ENCODE measurements at places on chromosomes 16 and 17.

DNA sequence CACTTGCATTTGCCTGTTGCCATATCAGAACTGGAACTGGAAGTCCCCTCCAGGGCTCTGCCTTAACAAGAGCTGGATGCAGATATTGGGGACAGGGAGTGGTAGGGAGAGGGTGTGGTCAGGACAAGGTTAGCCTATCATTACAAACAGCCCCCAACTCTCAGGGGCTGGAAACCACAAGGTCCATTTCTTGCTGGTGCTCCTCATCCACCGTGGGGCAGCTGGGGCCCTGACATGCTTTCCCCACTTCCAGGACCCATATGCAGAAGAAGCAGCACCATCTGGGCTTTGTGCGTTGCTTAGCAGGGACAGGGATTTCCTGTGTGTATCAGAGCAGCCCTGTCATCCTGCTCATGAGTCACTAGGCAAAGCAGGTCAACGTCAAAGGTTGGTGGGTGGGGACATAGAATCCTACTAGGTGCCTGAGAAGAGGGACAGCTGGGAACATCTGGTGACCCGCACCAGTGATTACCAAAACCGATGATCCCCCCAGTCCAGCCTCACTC lies 26.9 kb downstream of the RGS9 start:
- peak; percentile 62 for DNase-seq

DNA sequence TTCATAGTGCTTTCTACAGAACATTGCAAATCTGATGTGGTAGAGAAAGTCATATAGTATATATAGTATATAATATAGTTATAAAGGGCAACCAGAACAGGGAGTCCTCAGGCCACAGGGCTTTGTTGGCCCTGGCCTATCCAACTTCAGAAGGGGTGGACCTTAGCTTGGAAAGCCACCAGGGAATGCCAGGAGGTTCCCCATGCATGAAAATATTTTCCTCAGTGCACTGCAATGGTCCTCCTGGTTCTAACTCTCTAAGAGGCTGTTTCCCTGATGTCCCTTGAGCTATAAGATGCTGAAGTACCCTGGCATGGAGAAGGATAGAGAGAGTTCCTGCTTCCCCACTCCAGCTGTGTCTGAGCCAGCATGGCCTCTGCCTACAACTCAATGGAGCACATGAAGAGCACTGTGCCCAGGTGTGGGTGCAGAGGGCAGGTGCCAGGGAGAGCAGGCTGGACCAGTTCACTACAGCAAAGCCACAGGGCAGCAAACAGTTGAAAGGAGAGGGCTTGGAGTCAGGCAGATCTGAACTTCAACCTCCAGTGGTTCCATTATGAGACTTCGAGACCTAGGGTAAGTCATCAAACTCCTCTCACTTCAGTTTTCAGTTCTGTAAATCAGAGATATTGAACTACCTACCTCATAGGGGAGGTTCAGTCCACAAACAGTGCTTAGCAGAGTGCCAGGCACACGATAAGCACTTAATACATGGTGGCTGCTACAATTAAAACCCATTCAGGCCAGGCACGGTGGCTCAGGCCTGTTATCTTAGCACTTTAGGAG lies 183.1 kb downstream of the SALL1 start:
- DNase-seq = no peak

DNA sequence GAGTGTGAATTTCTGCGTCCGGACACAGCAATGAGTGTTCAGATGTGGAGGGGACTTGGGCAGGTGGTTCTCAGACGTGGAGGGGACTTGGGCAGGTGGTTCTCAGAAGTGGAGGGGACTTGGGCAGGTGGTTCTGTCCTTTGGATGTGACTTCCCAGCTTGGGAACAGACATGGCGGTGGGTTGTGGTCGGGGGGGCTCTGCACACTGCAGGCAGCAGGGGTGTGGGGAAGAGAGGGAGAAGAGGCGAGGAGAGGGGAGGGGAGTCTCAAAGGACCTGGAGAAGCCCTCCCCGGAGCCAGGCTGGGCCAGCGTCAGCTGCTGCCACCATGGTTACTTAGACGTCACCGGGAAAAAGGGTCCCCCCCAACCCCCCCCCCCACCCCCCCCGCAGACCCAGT lies 9.8 kb downstream of the SOX8 start:
- DNase-seq = no peak

DNA sequence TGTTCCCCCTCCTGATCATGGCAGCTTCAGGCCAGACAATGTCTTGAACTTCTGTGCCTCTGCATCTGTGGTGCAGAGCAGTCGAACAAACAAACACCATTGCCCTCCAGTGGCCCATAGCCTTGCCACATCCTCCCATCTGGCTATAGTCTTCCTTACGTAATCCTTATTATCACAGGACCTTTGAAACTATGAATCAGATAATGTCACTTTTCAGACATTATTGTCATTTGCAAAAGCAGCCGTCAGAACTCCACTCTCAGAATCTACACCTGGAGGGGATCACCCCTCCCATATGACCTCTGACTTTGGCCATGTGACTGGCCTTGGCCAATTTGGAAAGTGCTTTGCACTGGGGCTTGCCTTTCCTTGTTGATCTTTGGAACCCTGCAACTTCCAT lies 387.3 kb downstream of the MAF start:
- DNase-seq = no peak

DNA sequence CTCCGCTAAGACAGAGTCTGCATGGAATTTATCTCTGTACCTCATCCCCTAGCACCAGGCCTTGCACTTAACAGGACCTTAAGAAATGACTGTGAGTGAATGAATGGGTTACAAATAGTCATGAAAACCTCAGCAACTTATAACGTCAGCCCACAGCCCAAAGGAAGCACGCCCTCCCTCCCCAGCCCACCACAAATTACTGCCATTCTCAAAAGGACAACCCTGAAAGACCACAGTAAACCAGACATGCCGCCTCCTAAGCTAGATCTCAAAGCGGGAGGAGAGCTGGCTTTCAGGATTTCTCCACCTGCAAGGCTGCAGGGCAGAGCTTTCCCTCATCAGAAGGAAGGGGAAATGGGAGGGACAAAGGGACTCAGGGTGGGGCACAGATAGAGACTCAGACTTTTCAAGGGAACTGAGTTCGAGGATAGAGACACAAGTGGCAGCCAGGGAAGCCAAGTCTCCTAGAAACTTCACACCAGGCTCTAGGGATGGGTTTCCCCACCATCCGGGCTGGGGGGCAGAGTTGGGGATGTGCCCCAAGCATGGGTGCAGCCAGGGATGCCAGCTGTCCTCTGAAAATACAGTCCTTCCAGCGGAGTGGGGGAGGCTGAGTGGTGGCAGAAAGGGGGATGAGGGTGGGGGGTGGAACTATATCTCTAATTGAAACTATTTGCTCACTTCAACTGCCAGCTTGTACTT lies 56.7 kb downstream of the PLXDC1 start:
- DNase-seq = peak; percentile 45

GRCh38 chr16:67939507-67940445 lies 3.1 kb upstream of the PSMB10 start:
- peak; percentile 69 for DNase-seq

- DNase-seq = no peak
These were observed 23.1 kb downstream of the NTAN1 start for GRCh38 chr16:15032547-15033308.

DNA sequence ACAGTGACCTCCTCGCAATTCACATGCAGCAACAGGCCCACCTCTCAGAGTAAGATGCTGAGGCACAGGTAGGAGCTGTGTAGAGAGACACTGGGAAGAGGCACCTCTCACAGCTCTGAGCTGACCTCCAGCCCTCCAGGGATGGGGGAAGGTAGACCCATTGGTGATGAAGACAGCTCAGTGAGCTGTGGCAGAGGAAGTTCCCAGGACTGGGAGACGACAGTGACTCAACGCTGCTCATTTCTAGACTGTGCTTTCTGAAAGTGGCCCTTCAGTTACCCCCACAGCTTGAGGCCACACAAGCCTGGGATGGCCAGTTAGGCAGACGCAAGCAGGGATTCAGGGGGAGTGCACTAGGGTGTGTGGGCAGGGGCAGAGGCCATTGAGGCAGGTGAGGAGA lies 2073.2 kb downstream of the TP53TG3F start:
- no peak for DNase-seq

DNA sequence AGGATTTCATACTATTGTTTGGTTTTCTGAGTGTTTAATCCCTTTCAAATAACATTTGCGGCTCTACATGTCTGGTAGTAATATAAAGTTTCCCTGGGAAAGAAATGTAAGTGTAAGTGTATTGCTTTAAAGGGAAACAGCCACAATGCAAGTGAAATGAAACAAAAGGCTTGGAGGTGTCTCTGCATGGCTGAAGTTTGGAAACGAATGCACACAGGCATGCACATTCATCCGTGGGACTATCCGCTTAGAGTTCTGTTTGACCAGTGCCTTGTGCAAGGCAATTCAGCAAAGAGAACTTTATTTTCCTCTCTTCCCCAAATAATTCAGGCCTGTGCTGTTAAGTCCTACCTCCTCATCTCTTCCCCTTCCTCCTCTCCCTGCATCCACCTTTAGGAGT lies 56.1 kb upstream of the MRTFB start:
- no peak for DNase-seq

DNA sequence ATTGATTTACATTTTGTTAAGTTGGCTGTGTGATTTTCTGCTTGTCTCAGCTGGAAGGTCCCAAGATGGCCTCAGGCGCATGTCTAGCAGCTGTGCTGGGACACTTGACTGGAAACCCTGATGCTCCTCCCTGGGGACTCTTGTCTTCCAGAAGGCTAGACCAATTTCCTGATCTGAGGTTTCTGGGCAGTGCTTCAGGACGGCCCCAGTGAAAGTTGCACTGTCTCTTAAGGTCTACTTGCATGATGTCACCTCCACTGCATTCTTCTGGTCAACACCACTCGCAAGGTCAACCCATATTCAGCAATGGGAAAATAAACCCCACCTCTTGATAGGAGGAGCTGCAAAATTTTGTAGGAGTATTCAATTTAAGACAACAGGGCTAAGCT lies 116.0 kb downstream of the SALL1 start:
- DNase-seq = no peak

- peak; percentile 57 for DNase-seq
These were observed 16.6 kb downstream of the LDHD start for GRCh38 chr16:75099738-75100602.

DNA sequence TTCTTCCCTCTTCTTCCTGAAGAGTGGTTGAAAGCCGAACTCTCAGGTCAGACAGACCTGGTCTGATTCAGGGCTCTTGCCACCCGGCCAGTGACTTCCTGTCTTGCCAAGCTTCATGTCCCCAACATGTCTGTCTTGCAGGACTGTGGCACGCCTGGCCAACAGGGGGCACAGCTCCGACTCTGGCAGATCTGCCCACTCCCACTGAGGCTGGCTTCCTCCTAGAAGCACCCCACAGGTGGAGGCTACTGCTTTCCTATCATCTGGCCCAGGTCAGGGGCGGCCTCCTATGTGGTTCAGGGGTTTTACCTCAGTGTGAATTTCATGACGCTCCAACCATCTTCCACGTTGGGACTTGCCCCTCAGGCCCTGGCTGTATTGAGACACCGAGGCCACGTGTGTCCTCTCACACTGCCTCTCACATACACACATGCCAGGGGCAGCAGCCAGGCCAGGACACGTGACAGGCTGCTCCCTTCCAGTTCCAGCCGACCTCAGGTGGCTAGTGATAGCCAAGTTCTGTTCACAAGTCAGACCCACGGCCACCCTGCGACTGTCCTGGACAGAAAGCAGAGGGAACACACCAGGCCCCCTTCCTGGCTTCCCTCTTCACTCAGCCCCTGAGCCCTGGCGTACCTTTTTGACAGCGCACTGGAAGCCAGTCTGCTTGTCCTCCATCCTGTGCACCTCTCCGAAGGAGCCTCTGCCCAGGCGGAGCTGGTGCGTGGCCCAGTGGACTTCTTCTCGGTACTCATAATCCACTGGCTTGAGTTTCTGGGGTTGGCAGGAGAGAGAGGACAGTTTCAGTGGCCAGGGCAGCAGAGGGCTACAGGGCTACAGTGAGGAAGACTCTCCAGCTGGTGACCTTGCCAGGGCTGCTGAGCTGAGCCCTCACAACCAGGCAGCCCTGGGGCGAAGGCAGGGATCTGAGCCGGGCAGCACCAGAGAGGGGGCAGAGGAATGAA lies 22.6 kb upstream of the SPATA32 start:
- DNase-seq = peak; percentile 64

- DNase-seq = no peak
These were observed 29.3 kb upstream of the SPACA3 start for GRCh38 chr17:32962320-32962711.

DNA sequence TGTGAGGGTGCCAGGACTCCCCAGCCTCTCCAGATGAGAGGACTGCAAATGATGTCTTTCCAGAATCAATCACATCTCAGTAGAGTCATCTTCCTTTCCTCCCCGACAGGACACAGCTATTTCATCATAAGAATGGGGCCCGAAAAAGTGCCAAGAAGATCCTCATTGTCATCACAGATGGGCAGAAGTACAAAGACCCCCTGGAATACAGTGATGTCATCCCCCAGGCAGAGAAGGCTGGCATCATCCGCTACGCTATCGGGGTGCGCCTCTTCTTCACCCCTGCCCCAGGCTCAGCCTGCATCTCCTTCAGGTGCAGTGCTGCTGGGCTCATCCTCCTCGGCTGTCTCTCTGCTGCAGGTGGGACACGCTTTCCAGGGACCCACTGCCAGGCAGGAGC lies 14.3 kb downstream of the ITGAD start:
- DNase-seq = no peak

- DNase-seq = no peak
These were observed 47.2 kb upstream of the MED13 start for GRCh38 chr17:62112229-62112628.

GRCh38 chr17:5877948-5878347 lies 192.2 kb upstream of the WSCD1 start:
- no peak for DNase-seq

GRCh38 chr16:83271970-83272575 lies 535.7 kb upstream of the HSBP1 start:
- DNase-seq = no peak

All from CD4-positive, alpha-beta T cell treated with Interleukin-17A for 4 hours (primary cell).